RWPE2 (cell line): ENCODE measurements at places on chromosomes 5 and 9.

GRCh38 chr5:119409235-119409815, 43.0 kb upstream of the HSD17B4 start:
- DNase-seq = no peak

DNA sequence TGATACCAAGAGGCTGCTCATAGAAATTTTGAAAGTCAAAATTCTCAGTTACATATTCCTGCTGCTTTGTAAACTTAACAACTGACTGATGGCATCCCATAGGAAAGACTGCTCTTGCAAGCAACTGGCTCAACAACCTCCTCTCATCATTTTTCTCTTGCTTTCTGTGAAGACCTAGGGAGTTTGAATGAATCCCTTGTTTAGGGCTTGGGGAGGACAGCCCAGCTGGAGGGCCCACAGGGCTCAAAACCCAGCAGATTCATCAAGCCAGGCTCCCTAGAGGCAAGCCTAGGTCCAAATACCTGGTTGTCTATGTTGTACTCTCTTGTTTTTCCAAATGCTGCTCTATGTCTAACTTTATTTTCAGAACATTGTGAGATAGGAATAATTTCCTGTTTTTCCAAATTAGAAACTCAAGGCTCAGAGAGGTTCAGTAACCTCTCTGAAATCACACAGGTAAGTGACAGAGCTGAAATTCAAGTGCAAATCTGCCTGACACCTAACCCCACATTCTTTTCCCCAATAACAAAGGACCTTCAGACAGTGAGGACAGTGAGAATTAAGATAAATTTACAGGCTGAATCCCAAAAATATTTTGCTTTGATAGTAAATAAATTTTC, 558.9 kb upstream of the KLF4 start:
- DNase-seq = no peak

DNA sequence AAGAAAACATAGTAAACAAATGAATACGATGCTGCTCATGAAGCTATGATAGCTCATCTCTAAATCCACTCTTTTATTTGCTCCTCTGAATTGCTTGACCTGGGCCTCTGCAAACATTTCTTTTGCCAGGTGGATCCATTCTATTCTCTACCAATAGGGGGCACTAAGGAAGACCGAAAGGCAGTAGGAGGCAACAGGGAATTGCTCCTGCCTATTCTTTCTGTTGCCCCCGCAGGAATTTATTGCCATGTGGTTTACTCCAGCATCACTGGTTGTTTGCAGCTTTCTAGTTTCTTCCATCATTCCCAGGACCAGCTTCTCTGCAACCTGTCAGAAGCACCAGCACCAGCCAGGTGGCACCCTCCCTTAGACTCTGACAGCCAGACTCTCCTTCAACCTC, 5.3 kb downstream of the GAPT start:
- DNase-seq = no peak

- DNase-seq = no peak
These were observed 40.6 kb downstream of the ZNF484 start for GRCh38 chr9:92837191-92837590.

GRCh38 chr5:34490506-34491250, 165.4 kb upstream of the RAI14 start:
- DNase-seq = no peak

GRCh38 chr5:67792891-67793290, 422.7 kb upstream of the PIK3R1 start:
- DNase-seq = no peak

DNA sequence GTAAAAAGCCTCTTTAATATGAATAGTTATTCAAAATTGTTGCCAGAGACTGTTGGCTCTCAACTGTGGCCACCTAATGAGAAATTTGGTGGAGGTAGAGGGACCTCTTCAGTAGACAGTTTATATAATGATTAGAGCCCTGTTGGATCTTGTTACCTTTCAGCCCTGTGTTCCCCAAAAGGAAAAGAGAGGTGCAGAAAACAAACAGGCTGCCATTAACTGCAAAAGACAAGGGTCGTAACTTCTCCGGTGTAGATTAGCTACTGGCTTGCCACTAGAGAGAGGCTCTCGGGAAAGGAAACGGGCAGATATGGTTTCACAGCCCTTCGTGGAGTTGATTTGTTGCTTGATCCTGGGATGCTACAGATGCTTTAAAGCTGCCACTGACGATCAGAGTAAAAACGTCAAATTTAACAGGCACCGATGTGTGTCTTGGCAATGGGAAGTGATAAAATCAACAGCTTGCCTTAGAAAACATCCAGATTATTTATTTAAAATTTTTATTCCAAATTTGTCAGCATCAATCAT, 7.8 kb downstream of the FST start:
- DNase-seq = no peak

DNA sequence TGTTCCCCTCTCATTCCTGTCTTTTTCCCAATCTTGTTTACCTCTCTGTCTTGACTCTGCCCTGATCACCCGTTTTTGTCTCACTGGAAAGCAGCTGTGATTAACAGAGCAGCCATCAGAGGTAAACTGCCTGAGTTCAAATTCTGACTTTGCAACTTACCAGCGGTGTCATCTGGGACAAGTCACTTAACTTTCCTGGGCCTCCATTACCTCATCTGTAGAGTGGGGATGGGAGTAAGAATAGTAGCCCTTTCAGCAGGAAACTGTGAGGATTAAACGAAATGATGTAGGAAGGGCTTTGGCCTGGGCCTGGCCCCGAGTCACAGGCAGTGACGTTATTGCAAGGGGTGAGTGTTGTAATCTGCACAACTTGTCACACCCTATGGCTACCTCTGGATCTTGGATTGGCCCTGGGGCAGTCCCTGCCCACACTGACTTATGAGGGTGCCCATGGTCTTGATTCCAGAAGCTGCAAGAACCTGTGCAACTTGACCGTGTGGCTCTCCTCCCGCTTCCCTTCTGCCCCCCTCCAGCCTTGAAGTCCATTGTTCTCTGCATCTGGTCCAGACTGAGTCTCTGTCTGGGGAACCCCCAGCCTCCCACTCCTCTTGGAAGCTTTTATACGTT, 657 bp upstream of the PCDH12 start:
- DNase-seq = no peak

DNA sequence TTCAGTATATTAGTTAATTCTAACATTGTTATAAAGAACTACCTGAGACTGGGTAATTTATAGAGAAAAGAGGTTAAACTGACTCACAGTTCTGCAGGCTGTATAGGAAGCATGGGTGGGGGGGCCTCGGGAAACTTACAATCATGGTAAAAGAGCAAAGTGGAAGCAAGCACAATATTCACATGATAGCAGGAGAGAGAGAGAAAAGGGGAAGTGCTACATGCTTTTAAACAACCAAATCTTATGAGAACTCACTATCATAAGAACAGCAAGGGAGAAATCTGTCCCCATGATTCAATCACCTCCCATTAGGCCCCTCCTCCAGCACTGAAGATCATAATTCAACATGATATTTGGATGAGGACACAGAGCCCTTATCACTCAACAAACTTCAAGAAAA, 324.9 kb downstream of the ZNF608 start:
- DNase-seq = no peak

DNA sequence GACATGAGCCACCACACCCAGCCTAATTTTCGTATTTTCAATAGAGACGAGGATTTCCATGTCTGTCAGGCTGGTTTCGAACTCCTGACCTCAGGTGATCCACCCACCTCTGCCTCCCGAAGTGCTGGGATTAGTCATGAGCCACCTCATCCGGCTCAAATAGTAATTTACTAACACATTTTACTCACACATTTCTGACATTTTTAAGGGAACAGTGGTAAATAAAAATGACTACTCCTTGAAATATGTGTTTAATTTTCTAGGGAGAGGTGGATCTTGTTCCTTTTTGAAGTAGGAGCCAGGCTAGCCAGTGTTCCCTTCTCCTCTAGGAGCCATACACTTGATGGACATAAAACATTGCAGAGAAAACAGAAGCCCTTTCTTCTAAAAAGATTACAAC, 55.2 kb upstream of the ERBIN start:
- DNase-seq = no peak

GRCh38 chr5:1782385-1783215, 17.0 kb downstream of the MRPL36 start:
- no peak for DNase-seq

- DNase-seq = no peak
These were observed 13.6 kb downstream of the NR2F1-AS1 start for GRCh38 chr5:93567424-93567823.

- no peak for DNase-seq
These were observed 64.1 kb upstream of the SPOCK1 start for GRCh38 chr5:137563301-137563645.

DNA sequence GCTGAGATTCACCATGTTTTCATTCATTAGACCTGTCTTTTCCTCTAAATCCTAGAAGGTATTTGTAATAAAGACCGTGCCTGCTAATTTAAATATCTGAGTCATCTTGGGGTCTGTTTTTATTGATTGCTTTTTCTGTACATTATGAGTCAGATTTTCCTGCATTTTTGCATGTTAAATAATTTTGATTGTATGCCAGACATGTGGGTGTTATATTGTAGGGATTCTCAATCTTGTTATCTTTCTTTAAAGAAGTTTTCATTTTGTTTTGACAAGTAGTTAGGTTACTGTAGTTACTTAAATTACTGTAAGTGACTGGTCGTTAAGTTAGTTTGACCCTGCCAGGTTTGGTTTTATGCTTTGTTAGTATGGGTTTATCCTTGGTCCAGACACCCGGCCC, 35.1 kb downstream of the EXOSC2 start:
- DNase-seq = no peak

DNA sequence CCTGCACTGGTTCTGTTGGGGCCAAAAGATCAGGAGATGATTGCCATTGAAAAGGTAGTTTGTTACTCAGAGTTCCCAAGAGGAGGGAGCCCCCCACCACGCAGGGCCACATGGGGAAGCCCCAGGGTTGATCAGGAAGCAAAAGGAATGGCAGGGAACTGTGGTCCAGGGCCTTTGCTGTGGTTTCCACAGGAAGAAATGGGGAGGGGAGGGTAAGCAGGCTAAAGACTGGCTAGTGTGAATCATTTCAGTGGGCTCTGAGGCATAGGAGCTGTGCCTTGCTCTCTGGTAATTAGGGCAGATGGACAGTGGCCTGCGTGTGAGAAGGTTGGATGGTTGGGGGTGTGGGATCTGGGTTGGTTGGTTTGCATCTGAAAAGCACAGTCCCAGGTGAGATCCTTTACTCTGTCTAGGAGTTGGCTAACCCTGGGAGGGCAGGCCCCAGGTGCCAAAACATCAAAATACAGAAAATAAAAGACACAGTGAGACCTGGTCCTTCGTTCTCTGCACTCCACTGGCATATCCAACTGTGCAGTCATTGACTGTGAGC, 66.1 kb downstream of the PTPDC1 start:
- DNase-seq = no peak

DNA sequence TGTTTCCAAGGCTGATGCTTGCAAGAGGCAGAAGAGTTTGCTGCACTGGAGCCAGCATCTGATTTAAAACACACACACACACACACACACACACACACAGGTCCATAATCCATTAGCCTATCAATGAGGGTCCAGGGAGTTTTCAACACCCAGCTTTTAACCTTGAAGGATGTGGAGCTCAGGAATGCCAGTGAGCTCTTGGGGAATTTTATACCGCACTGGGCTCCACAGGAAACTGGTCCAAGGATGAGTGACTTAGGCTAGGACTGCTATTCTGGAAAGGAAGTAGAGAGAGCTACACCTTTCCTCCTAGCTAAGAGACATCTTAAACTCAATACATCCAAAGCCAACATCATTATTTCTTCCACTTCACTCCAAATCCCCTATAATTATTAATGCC, 942 bp upstream of the NRG2 start:
- no peak for DNase-seq

DNA sequence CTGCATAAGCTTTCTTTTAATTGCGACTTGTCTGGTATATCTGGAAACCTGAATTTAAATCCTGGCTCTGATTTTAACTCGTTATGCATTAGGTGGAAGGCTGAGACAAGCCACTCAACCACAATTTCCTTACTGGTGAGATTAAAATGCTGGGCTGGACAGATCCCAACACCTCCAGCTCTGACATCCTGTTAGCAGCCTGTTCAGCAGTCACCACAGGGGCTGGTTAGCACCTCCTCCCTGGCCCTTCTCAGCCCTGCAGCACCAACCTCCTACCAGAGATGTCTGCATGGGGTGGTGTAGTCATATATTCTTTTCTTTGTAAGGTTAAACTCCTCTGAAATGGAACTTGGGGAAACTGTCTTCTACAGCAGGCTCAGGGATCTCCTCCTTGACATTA, 156.5 kb upstream of the NFIL3 start:
- DNase-seq = no peak

GRCh38 chr9:5608298-5609225, 20.3 kb upstream of the RIC1 start:
- no peak for DNase-seq

GRCh38 chr5:68214482-68215207, 911 bp upstream of the PIK3R1 start:
- no peak for DNase-seq
